GM19239 (cell line): ENCODE measurements at places on chromosomes 11 and 22.

GRCh38 chr11:5507177-5507932 lies 2.4 kb downstream of the UBQLN3 start:
- DNase-seq = no peak

DNA sequence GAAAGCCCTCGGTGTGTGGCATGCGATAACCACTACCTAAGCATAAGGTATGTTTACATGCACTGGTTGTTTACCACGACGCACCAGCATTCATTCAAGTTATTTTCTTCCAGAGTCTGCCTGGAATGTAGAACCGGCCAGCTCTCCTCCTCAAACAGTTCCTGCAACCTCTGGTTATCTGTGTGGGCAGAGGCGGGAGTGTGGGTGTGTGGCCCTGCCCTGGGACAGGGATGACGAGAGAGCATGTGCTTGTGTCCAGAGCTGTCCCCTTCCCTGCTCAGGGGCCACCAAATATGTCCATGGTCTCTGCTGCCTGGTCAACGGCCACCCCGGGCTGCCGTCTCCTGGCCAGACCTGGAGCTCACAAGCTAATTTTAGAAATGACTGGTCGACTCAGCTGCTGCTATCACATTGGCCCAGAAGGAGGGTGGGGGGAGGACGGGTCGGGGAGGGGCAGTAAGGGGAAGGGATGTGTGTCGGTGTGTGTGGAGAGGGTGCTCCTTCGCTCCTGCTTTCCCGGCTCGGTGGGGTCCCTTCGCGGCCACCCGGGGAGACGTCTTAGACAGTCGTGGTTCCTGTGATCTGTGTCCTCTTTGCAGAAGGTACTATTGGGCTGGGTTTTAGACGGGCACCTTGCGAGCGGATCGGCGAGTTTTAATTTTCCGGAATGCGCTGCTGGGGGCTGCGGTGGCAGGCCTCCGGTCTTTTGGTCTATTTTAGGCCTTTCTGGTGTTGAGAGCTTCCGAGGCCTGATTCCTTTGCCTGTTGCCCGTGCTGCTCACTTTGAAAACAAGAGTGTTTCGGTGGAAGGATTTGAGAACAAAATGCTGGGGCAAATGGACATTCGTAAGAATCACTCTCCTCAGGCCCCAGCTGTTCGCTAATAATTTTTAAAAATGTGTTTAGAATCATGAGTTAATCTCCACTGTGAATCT lies at the start of gene MYO18B:
Gene MYO18B (plus strand): TSS at position 497 of the 935 bp plus-strand sequence. CDS start 18,905 bp downstream, outside the sequence.
- no peak for DNase-seq

GRCh38 chr11:1773131-1773993 lies 9.6 kb upstream of the CTSD start:
- DNase-seq = no peak

DNA sequence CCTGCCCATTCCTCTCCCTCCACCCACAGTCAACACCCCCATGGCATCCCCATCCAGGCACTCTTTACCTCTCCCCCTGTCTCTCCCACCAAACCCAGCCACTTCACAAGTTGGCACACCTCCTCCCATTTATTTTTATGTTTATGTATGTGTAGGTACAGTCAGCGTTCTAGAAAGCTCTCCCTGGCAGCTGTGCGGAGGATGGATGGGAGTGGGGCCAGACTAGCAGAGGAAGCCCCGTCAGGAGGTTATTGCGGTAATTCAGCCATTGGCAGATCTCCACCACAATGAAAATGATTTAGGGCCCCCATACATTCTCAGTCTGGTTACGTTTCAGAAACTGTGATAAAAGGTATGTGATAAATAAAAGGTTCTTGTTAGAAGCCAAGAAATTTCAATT lies 51.3 kb downstream of the BTG4 start:
- no peak for DNase-seq

DNA sequence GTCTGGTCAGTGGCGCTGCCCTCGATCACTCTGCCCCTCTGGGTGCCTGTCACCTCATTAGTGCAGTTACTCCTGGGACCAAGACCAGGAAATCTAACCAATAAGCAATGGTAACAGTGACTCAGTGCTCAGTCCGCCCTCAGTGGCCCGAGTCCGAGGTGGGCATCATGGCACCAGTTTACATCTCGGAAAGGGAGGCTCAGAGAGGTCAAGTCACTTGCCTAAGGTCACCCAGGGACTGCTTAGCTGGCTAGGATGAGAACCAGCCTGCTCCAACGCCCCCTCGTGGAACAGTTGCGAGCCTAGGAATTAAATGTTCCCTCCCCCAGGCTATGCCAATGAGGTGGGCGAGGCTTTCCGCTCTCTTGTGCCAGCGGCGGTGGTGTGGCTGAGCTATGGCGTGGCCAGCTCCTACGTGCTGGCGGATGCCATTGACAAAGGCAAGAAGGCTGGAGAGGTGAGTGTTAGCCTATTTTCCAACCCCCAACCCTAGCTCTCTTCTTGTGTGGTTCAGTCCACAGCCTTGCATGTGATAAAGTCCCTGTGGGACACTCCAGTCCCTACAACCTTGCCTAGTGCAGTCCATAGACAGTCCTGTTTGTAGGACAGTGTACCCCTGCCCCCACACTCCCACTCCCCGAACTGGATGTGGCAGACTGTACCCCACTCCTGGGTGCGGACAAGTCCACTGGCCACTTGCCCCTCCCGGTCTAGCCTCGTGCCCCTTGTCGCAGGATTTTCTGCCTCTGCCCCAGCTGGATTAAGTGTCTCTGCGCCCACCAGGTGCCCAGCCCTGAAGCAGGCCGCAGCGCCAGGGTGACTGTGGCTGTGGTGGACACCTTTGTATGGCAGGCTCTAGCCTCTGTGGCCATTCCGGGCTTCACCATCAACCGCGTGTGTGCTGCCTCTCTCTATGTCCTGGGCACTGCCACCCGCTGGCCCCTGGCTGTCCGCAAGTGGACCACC lies 1.1 kb downstream of the MTFP1 start:
- peak; percentile 68 for DNase-seq
